Stimulated activated CD4-positive, alpha-beta T cell treated with anti-CD3 and anti-CD28 coated beads, Interleukin-15, amount 100 ng/mL, for 1 hour (primary cell): ENCODE measurements at places on chromosomes 13 and 19.

DNA sequence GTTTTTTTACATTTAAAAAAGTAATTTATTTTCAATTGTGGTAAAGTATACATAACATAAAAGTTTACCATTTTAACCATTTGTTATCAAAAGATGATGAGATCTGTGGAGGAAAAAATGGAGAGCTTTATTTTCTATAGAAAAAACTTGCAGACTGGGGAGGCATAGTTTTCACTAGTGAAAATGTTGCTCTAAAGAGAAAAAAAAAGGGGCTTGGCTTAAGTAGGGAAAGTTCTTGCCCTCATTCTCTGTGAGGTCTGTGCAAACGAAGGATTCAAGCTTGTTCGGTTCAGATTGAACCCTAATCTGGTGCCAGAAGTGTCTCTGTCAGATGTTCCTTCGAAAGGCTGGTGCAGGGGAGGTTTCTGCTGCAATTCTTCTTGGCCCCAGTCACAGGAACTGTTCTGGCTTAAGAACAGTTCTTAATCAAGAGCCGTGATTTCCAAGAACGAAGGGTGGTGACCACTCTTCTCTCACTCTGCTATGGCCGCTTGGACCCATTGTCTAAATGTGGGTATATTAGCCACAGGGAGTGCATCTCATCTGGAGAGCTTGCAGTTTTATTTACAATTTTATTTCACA is 42.1 kb downstream of the PCCA start:
- no peak for DNase-seq

- DNase-seq: no peak
Observed at GRCh38 chr13:66895780-66896179, 334.4 kb downstream of the PCDH9 start.

GRCh38 chr19:15696654-15697194 is 23.8 kb downstream of the CYP4F12 start:
- no peak for DNase-seq

DNA sequence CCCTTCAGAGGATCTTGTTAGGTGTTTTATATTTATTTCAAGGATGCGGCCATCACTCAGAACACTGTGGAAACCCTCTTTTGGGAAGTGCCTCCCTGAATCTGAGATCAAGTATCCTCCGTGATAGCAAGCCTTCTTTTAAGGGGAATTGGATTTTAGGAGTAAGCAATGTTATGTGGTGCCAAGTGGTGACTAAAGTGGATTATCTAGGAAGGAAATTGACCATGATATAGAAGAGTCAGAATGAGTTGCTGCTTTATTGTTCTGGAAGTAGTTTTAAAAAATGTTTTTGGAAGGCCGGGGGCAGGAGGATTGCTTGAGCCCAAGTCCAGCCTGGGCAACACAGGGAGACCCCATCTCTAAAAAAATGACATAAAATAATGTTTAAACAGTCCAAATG is 6.7 kb downstream of the ERCC5 start:
- DNase-seq: no peak

DNA sequence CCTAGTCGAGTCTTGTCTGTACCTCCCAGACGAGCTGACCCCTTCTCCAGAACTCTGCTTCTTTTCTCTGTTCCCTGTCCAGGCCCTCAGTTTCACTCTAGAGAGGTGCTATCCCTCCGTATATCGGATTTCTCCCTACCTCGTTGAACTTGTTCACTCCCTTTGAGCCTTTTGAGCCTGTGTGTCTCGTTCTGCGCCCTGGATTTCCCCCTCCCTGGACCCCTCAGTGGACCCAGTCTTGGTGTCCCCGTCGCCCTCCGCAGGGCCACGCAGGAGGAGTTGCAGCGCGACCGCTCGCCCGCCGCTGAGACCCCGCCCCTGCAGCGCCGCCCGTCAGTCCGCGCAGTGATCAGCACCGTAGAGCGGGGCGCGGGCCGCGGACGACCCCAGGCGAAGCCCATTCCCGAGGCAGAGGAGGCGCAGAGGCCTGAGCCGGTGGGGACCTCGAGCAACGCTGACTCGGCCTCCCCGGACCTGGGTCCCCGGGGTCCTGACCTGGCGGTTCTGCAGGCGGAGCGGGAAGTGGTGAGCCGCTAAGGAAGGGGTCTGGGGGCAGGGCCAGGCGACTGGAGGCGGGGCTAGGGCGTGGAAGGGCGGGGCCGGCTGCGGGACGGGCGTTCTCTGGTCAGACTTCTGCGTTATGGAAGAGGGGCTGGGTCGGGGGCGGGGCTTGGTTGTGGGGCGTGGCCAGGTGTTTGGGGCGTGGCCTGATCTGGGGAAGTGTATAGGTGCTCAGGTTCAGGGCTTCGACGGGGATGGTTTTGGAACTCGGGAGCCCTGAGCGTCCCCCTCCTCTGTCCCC is 5.5 kb downstream of the EPS8L1 start:
- peak; percentile 74 for DNase-seq

GRCh38 chr13:97165502-97166425 is 56.4 kb upstream of the MBNL2 start:
- no peak for DNase-seq

GRCh38 chr13:24271601-24272451 is 37.6 kb upstream of the C1QTNF9 start:
- DNase-seq: no peak

GRCh38 chr19:12628040-12629022 is 17.6 kb downstream of the ZNF791 start:
- no peak for DNase-seq

GRCh38 chr19:10566658-10567410 is 1.0 kb upstream of the KRI1 start:
- no peak for DNase-seq

- no peak for DNase-seq
Observed at GRCh38 chr13:32246468-32246867, 68.7 kb downstream of the ZAR1L start.

- no peak for DNase-seq
Observed at GRCh38 chr13:110214637-110215036, 92.3 kb downstream of the COL4A1 start.

GRCh38 chr13:85074543-85075313 is 724.5 kb downstream of the SLITRK6 start:
- DNase-seq: no peak

- no peak for DNase-seq
Observed at GRCh38 chr19:1395194-1396018, 5.9 kb downstream of the GAMT start.

GRCh38 chr19:32233091-32233490 is 112.3 kb upstream of the ZNF507 start:
- DNase-seq: no peak

- DNase-seq: no peak
Observed at GRCh38 chr13:71672512-71672911, 194.5 kb downstream of the DACH1 start.

- DNase-seq: peak; percentile 9
Observed at GRCh38 chr19:10797078-10797477, 38.9 kb downstream of the TMED1 start.

GRCh38 chr13:76929320-76929719 is 19.0 kb upstream of the ACOD1 start:
- no peak for DNase-seq

DNA sequence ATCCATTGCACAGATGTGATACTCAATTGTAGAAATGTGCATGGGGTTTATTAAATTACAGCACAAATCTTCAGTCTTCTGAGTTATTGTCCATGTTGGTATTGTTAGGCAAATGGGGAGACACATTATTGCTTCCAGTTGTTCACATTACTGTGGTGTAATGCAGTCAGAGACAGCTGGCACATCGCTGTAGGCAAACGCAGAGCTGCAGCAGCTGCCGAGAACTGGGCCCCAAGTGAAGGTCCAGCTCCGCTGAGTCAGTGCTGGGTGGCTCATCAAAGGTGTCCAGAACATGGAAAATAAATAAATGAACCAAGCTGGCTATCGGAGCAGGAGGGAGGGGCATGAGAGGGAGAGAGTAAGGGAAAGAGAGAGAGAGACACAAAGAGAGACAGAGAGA is 299.1 kb upstream of the OBI1 start:
- no peak for DNase-seq

GRCh38 chr19:16620018-16620417 is 8.0 kb downstream of the MED26 start:
- DNase-seq: no peak

GRCh38 chr13:75566658-75567057 is 17.1 kb downstream of the UCHL3 start:
- no peak for DNase-seq

GRCh38 chr19:50313812-50314536 is 15.2 kb downstream of the KCNC3 start:
- DNase-seq: no peak

GRCh38 chr19:46431824-46432223 is 3.1 kb upstream of the PNMA8C start:
- no peak for DNase-seq

DNA sequence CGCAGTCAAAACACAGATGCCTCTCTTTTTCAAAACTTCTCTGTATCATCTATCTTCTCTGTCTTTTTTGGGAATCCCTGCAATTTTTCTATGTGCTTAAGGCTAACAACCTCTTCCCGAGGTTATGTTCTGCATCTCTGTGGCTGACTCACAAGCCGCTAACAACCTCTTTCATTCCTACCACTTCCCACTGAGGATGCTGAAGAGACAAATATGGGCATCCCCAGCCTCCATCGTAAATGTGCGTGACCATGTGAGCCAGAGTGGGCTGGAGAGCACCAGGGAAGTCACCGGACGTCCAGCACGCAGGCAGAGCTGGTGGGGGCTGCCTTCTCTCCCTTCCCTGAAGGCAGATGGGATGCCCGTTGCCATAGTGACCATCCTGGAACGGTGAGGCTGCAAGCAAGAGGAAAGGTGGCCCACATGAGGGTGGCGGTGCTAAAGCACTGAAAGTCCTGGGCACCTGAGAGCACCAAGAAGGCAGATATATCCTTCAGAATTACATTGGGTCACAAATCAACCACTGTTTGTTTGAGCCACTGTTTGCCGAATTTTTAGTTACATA is 122.8 kb downstream of the SHISA2 start:
- no peak for DNase-seq

DNA sequence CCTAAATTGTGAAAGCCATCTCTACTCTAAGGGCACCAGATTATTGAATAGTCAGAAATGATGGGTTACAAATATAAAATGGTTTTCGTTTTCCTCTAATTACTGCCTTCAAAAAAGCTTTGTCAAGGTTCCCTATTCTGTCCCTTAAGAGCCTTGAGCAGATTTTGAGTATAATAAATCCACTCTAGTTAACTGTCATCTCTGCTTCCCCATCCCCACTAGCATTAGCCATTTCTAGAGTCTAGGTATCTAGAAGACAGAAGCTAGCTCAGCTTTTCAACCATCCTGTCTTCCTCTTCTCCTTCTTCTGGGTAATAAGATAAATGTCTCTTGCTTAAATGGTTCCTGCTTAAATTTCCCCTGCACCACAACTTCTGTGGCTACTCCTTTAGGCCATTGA is 290.4 kb downstream of the DACH1 start:
- no peak for DNase-seq

GRCh38 chr19:14337510-14337909 is 43.7 kb upstream of the ADGRE5 start:
- DNase-seq: no peak

- DNase-seq: peak; percentile 69
Observed at GRCh38 chr19:35509861-35510625, 3.4 kb downstream of the DMKN start.

GRCh38 chr19:8214802-8215201 is 5.6 kb downstream of the CERS4 start:
- no peak for DNase-seq

DNA sequence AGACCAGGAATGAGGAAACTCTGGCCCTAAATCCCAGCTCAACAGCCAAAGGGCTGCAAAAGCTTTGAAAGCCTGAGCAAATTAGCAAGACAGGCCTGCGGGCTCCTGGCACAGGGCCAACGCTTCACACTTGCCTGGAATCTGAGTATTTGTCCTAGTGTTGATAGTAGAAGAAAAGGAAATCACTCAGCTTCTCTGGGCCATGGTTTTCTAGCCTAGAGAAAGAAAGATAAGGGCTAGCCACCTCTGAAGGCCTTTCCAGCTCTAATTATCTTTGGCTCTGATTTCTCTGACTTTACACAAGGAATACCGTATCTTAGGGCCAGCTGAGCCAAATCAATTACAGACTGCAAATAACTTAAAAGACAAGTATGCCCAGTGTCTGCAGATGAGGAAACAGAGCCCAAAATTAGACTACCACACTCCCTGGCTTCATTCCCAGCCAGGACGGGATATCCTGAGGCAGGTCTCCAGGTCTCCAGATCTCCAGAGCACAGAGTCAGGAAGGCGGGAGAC is 69.6 kb downstream of the STK24 start:
- DNase-seq: no peak

DNA sequence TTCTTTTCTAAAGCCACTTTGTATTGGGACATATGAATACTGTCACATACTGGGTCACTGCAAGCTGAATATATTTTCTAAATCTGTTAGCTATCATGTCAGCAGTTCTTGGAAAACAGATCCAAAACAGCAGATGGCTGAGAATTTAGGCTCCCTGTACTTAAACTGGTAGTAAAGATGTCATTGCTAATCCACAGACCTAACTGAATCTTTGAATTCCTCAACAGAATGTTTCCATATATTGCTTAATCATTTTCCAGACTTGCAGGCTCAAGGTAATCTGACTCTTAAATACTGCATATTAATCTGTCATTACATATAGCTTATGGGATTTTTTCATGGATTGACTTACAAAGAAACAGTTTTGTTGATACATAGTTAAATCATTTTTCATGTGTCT is 639.0 kb upstream of the KLHL1 start:
- DNase-seq: no peak

- DNase-seq: no peak
Observed at GRCh38 chr13:31891472-31891871, 140.1 kb upstream of the FRY start.

DNA sequence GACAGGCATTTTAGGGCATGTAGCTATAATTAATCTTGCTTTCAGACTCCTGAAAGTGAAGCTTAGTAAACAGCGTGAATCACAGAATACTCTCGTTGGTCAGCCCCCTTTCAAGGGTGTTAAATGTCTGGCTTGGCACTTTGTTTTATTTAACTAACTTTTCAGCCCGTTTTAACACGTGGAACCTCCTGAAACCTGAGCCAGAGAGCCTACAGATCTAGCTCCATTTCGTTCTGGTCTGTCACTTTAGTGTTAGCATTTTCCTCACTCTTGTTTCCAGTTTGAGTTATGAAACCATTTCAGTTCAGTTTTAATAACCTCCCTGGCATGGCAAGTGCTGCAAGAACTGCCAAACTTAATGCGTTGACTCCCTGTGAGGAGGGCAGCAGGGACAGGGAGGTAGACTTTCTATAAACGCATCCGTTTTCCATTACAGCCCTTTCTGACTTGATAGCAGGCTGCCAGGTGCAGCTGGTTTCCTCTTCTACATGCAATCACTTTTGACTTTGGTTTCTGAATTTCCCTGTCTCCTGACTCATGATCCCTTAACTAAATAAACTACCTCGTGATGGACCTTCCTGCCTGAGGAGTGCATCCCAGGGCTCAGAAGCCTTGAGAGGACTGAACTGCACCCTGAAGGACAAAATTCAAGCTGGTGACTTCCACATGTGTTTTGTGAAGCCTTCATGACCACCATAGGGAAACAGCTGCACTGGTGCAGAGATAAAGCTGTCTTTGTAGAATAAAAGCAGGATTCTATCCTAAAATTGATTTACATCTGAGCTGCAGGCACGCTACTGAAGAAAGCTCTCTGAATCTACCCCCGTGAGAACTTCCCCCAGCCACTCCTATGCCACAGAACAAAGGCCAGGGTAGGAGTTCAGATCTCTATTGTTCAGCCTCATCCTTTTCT is 192.6 kb downstream of the DLEU7 start:
- DNase-seq: no peak
